ENCODE measurements at places on chromosomes 5 and 9. TPM values are rescaled to one million over a fixed set of nuclear protein-coding genes. Genes with fewer than 3 reads are reported as not detected.

GRCh38 chr9:120677965-120678364 is 36.3 kb downstream of the MEGF9 start:
- DNase-seq, result no peak

DNA sequence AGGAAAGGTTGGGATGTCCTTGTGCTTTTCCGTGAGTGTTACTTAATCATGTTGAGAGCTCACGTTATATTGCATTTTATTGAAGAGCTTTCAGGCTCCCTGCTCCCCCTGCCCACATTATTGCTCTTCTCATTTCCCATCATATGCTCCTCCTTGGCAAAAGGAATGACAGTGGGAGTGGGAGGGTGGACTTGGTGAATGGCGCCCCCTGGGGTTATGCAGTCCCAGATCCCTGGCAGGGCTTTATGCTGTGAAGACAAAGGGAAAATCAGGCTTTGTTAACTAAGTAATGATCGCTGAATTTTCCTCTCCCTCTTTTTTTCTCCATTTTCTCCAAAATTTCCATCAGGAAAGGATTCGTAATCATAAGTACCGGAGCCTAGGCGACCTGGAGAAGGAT is 166.6 kb downstream of the SMARCA2 start:
- no peak for DNase-seq

DNA sequence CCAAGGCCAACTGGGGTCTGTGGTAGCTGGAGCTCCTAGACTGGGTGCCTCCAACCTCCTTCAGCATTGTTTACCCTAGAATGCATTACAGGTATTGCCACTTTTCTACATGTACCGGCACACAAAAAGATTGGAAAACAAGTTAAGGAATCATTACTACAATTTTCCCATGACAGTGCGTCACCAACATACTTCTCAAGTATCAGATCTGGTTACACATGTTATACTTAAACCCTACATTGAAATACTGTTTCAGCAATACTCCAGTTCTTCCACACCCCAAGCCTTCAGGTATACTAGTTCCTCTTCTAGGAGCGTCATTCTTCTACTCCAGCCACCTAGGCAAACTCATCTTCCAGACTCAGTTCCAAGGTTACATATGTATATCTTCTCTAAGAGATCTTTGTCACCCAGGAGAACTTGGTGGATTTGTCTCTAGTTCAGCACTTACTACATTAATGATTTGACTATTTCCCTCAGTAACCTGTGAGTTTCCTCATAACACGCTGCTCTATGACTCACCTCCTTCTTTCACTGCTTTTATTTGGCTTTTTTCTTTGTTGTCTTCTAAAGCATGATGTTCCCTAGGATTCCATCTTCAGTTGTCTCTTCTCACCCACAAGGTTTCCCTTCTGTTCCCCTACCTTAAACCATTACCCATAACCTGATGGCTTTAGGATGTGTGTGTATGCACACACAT is 217.0 kb downstream of the AP3B1 start:
- no peak for DNase-seq

GRCh38 chr9:93652604-93653592 is 76.5 kb downstream of the PHF2 start:
- no peak for DNase-seq

GRCh38 chr5:169893010-169893409 is 87.3 kb downstream of the INSYN2B start:
- no peak for DNase-seq

DNA sequence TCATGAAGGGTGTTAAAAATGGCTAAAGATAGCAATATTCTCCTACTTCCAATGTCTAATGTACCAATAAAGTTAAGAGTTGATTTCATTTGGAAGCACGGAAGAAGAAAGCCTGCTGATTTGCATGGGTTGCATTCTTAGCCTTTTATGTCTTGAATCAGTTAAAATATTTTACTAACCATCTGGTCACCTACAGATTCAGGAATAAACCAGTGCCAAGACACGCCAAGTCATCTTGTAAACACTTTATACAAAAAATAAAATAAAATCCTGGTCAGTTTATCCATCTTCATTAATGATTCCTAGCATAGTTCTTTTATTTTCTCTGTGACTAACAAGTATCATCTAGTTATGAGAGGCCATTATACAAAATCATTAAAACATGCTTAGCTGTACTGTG is 1031.6 kb upstream of the WWC1 start:
- no peak for DNase-seq

DNA sequence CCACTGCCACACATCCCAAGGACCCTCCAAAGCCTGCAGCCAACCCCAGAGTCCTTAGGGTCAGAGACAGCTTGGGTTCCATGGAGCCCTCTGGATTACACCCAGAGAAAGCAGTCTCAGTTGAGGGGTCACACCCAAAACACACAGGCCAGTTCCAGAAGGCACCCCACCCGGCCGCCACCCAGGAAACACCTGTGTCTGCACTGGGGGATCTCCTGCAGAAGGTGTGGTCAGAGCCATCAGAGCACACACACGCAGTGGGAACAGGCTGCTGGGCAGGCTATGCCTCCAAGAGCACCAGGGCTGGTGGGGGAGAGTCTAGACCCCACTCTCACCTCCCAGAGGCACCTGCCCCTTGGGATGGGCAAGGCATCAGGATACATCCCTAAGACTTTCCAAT is 27.3 kb downstream of the NIPAL4 start:
- no peak for DNase-seq

GRCh38 chr5:43036409-43036808 is 3.7 kb downstream of the ANXA2R start:
- DNase-seq, result no peak

DNA sequence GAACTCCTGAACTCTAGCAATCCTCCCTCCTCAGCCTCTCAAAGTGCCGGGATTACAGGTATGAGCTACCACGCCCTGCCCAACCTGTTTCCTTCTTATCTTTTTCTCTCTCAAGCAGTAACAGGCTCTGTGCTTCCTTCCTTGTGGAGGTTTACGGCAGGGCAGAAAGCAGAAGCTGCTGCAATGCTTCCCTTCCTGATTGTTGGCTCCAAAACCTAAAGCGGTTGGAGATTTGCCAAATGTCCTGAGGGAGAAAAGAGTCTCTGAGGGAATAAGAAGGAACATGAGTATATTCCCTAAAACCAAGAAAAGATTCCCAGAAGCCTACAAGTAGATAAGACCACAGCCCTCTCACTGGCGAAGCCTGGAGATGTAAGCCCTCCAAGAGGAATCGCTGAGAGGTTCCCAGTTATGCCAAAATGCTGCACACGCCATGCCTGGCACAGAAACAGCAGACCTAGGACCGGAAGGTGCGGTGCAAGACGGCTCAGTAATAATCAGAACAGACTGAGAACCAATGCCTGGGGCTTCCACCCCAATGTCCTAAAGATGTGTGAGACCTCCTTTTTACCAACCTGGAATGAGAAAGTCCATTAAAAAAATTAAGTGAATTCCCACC is 73.2 kb downstream of the APTX start:
- no peak for DNase-seq

GRCh38 chr5:116225281-116225922 is 140.6 kb downstream of the COMMD10 start:
- no peak for DNase-seq

- DNase-seq, result no peak
Observed at GRCh38 chr5:58121391-58121790, 338.5 kb downstream of the PLK2 start.

DNA sequence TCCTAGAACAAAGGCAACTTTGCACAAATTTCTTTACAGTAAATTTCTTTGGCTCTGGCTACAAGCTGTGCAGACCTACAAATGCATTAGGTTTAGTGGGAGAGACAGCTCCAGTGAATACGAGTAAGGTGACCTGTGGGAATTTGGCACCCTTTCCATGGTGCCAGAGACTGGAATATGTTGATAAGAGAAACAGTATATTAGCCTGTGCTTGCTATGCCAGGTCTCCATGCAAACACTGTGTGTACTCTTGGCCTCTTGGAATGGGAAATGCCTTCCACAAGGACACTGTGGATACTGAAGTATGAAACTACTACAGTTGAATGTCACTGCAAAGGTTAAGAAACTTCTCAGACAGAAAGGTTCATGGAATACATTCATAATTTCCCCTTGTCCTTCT is 458.5 kb downstream of the IRX1 start:
- no peak for DNase-seq

DNA sequence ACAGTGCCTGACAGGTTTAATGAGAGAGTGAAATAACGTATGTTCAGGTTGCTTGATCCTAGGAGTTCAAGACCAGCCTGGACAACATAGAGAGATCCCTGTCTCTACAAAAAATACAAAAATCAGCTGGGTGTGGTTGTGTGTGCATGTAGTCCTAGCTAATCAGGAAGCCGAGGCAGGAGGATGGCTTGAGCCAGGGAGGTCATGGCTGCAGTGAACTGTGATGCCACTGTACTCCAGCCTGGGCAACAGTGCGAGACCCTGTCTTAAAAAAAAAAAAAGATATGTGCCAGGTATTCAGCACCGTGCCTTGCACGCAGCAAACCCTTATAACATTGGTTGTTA is 38.8 kb upstream of the SPRY4 start:
- DNase-seq, result no peak

GRCh38 chr9:37426846-37427245 is 4.3 kb downstream of the GRHPR start:
- DNase-seq, result no peak

- no peak for DNase-seq
Observed at GRCh38 chr5:162664846-162665245, 597.3 kb downstream of the GABRG2 start.

- no peak for DNase-seq
Observed at GRCh38 chr9:4382722-4383317, 83.0 kb upstream of the GLIS3 start.

DNA sequence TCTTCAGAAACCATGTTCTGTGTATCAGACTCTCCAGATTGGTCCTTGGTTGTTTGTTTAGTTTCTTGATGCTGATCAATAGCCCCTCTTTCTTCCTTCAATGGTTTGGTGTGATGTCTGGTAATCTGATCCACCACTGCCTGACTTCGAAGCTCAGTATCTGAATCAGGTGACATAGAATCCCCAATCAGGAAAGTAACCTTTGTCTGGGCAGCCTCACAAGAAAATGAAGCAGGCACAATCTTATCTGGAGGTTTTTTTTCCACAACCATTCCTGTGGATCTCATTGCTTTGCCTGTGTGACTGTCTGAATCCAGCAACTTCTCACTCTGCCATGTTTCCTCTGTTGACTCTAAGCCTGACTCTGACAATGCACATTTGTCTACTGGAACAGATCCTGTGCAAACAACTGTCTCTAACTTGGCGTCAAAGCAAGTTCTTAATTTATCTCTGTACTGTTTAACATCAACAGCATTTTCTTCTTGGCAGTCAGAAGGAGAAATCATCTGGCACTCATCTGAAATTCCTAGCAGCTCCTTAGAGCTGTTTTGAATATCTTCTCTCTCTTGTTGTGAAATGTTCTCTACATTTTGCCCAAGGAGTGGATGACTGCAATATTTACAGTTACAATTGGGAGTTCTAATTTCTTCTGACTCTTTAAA is 37.1 kb upstream of the RAPGEF6 start:
- DNase-seq, result no peak

- DNase-seq, result no peak
Observed at GRCh38 chr9:109821711-109822110, 41.7 kb downstream of the PALM2AKAP2 start.

GRCh38 chr5:74122979-74123590 is 497.1 kb downstream of the ARHGEF28 start:
- no peak for DNase-seq

GRCh38 chr9:132446887-132447286 is 36.9 kb downstream of the CFAP77 start:
- no peak for DNase-seq

DNA sequence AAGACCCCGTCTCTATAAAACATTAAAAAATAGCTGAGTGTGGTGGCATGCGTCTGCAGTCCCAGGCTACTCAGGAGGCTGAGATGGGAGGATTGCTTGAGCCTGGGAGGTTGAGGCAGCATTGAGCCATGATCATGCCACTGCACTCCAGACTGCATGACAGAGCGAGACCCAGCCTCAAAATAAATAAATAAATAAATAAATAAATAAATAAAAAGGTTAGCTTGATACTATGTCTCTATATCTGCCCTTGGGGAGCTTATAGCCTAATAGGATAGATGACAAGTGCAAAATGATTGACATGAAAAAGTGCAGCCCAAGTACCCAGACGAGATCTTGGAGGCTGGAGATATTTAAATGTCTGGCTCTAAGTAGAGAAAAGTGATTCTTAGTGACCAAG is 122.6 kb downstream of the PDE4D start:
- no peak for DNase-seq

DNA sequence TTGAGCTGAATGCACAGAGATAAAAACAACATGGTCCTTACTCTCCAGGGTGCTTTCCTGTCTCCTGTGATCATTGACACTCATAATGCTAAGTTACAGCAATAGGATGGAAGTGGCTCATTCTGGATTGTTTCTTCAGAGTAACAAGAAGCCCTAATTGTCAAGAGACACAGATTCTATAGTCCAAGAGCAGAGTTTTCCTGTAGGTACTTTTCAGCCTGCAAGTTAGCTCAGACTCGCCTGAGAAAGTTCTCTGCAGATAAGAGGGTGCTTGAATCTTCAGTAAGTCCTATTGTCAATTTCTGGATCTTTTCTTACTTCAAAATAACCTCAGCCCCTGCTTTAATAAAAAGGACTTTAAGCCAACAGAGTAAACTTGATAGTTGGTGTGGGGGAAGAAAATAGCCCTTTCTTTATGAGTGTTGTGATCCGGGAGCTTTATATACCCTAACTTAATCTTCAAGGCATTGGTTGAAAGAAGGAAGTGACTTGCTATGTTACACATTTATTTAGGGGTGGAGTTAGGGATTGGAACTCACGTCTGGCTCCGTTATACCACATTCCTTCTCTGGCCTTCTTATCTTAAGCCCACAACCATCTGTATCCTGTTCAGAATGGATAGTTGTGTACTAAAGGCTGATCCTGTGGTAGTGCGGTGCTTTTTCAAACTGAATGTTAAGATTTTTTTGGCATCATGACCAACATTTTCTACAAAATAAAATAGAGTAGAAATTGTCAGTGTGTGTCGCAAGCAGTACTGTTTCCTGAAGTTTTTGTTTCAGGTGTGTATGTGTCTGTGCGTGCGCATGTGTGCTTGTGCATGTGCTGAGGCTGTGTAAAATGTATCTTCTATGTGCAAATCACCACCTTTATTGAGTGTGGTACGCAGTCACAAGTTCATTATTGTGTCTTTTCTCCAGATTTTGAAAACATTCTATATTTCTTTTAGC is 173.9 kb downstream of the WDR70 start:
- DNase-seq, result no peak

DNA sequence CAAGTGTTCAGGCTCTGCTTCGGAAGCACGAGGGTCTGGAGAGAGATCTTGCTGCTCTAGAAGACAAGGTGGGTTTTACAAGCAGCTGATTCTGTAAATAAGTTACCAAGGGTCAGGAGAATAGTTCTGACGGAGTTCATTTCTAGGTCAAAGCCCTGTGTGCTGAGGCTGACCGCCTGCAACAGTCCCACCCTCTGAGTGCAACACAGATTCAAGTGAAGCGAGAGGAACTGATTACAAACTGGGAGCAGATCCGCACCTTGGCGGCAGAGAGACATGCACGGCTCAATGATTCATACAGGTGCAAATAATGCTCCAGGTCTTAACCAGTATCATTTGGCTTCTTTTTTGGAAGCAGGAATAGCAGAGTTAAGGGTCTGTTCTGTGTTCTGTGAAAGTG is 24.8 kb downstream of the SPTAN1 start:
- no peak for DNase-seq

The DYNC2I2 gene
- polyA plus RNA-seq, result 10.8 TPM

The PRDM9 gene
- not detected for polyA plus RNA-seq

The ISOC1 gene
- 30.1 TPM for polyA plus RNA-seq

The DOCK8 gene
- 15.3 TPM for polyA plus RNA-seq

The FREM1 gene
- not detected for polyA plus RNA-seq

The PCDHGB1 gene
- polyA plus RNA-seq, result not detected

The CCL27 gene
- not detected for polyA plus RNA-seq

The LCN9 gene
- not detected for polyA plus RNA-seq

The MYOZ3 gene
- polyA plus RNA-seq, result not detected

The COL5A1 gene
- not detected for polyA plus RNA-seq

The LECT2 gene
- polyA plus RNA-seq, result not detected
